Stimulated activated CD4-positive, alpha-beta T cell treated with anti-CD3 and anti-CD28 coated beads, Interleukin-1b, Interleukin-23, amount 100 ng/mL, for 4 hours (primary cell): ENCODE measurements at places on chromosomes 7 and 10.

GRCh38 chr10:122516734-122517133 is 43.8 kb upstream of the DMBT1 start:
- no peak for DNase-seq

GRCh38 chr7:45698303-45699014 is 124.3 kb downstream of the ADCY1 start:
- no peak for DNase-seq

- no peak for DNase-seq
These were observed 579.8 kb downstream of the GLRX3 start for GRCh38 chr10:130715686-130716670.

- DNase-seq = no peak
These were observed 25.5 kb upstream of the ABLIM1 start for GRCh38 chr10:114683593-114683992.

DNA sequence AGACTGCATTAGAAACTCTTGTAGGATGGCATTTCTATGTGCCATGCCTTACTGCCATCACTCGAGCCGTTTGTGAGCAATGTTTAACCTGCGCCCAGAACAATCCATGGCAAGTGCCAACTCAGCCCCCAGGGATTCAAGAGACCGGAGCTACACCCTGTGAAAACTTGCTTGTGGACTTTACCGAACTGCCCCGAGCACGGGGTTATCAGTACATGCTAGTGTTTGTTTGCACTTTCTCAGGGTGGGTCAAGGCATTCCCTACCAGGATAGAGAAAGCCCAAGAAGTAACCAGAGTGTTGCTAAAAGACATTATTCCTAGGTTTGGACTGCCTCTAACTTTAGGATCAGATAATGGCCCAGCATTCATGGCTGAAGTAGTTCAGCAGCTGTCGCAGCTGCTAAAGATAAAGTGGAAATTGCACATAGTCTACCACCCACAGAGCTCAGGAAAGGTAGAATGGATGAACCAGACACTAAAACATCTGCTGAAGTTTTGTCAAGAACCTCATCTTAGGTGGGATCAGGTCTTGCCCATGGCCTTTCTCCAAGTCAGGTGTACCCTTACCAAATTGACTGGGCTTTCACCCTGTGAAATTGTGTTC is 8.9 kb upstream of the CYREN start:
- DNase-seq = no peak

GRCh38 chr7:54543051-54543488 is 895 bp downstream of the VSTM2A start:
- no peak for DNase-seq

DNA sequence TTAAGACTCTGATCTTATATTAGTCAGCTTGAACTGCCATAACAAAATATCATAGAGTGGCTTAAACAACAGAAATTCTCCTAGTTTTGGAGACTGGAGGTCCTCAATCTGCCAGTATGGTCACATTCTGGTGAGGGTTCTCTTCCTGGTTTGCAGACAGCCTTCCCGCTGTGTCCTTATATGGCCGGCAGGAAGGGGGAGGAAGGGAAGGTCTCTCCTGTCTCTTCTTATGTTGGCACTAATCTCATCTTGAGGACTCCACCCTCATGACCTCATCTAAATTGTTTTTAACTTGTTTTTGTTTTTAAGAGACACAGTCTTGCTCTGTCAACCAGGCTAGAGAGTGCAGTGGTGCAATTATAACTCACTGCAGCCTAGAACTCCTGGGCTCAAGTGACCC is 53.1 kb downstream of the VPS41 start:
- no peak for DNase-seq

DNA sequence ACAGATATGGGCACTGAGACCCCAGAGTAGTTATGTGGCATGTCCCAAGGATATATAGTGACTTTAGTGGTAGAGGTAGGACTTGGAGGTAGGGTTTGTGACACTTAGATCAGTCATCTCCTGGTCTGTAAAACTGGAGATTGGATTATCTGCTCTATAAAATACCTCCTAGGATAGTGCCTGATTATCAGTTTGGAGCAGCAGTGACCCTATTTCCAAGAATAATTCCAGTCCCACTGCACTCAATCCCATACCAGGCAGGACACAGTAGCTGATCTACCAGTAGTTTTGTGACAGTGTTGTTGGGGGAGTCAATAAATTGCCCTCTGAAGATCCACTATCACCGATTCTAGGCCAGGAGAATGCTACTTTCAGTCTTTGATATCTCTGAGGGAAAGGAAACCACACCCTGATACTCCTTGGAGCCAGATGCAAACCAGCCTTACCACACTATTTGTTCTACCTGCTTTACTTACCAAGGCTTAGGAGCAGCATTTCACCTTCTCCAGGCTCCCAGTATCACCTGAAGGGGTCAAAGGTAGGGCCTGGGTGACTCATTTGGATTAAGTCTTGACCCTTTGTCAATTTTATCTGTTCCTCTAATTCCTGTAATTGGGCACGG is 30.6 kb downstream of the KMT2E start:
- DNase-seq = no peak

DNA sequence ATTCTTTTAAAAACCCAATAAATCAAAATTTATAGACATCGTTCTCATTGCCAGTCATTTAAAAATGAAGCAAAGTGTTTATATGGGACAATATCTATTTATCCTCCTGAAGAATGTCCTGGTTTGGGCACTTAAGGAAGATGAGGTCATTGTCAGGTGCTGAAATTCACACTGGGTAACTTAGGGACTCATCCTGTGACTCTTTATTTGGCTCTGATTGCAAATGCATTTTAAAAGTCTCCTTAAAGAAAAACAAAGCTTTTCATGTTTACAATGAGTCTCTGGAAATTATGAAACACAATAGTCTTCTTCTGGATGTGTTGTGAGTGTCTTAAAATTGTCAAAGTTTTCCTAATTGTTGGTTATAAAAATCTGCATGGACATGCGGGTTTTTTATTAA is 69.5 kb upstream of the GPR158 start:
- no peak for DNase-seq

DNA sequence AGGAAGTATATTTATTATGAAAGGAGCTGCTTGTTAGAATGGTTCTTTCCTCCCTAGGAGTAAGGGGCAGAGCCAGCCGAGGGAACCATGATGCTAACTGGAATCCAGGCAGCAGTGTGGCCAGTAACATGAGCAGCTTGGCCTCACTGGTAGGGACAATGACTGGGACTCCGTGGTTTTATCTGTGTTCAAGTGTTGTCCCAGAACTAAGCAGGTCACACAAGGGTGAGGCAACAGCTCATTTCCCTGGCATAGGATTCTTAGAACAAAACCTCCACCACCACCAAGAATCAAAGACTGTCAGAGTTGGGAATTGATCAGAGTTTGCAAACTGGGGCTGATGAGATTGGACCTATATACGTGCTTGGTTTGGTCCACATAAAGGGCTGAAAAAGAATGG is 138.9 kb upstream of the COBL start:
- DNase-seq = no peak

DNA sequence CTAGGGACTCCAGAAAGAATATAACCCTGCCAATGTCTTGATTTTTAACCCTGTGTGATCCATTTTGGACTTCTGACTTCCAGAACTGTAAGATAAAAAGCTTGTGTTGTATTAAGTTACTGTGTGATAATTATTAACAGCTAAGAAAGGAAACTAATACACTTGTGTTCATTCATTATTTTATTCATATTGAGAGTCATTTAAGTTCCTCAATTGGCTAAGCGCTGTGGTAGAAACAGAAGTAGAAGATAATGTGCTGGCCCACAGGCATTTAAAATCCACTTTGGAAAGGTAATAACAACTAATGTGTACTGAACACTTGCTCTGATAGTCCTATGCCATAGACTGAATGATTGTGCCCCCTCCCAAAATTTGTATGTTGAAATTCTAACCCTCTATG is 471.7 kb upstream of the GHITM start:
- DNase-seq = no peak

GRCh38 chr10:117318909-117319308 is 56.3 kb downstream of the PDZD8 start:
- no peak for DNase-seq
